ENCODE measurements at places on chromosomes 7 and 10.

DNA sequence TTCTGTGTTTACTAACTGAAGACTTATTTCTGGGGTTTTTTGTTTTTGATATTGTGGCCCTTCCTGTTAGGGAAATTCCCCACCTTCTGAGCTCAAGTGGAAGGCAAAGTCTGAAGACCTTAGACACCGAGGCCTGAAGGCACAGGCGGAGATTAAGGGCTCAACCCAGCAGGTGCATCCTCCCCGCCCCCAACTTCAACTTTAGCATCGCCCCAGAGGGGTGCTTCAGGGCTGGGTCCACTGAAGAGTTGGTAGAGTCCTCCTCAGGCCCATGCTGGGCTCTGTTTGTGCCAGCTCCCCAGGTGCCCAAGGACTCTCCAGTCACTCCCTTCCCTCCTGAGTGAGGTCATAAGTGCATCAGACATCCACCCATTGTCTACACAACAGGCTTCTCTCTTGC lies 9.4 kb upstream of the PPIA start:
- DNase-seq: no peak

- no peak for DNase-seq
These were observed 175.2 kb downstream of the NSUN6 start for GRCh38 chr10:18476076-18476647.

GRCh38 chr7:7272294-7272693 lies 90.0 kb downstream of the C1GALT1 start:
- DNase-seq: no peak

- no peak for DNase-seq
These were observed 416.2 kb upstream of the GHITM start for GRCh38 chr10:83723080-83723479.

DNA sequence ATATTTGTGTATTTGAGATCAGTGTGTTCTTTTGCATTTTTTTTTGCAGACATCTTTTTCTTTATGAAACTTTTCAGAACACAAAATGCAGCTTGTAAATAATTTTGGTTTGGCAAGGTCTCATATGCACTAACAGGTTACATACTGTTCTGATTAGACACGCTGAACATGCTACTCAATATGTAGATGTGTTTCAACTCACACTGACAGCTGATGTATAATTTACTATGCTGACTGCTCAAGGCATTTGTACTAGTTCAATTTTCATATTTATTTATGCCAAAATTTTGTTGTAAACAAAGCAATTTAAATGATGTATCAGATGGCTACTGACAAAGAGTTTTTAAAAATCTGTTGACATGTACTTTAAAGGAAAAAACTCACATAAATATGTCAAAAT lies 123.8 kb downstream of the TFEC start:
- DNase-seq: no peak

GRCh38 chr7:136585954-136586670 lies 282.3 kb upstream of the CHRM2 start:
- no peak for DNase-seq

- no peak for DNase-seq
These were observed 103.9 kb downstream of the GATA3 start for GRCh38 chr10:8158193-8159071.

DNA sequence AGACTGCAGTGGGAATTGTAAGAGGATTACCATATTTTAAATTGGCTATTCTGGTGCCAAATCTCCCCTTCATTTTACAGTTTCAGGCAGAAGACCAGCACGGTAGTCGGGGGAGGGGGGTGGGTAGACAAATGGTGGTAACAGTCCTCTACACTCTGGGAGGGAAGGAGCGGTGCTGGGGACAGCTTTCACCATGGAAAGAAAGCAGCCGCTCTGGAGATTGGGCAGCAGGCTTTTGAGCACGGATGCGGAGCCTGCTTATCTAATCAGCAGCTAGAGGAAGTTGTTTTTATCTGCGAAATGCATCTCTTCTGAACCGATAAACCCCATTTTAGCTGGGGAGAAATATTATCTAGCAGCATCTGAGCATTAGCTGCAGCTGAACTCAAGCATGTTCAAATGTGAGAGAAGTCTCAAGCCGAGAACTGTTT lies 28.7 kb downstream of the IKZF1 start:
- DNase-seq: no peak

DNA sequence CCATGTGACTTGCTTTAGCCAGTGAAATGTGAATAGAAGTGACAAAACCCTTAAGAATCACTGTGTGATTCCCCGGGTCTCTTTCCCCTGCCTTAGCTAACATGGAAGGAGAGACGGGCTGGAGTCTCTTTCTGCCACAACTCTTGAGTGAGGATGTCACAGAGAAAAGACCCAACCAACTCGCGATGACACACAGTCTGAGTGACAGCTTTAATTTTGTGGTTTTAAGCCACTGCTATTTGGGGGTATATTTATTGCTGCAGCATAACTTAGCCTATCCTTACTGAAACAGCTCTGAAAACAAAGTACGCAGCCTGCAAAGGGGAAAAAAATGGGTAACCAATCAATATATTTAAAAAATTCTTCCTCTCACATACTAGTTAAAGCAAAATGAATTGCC lies 319.4 kb downstream of the CALN1 start:
- DNase-seq: no peak

DNA sequence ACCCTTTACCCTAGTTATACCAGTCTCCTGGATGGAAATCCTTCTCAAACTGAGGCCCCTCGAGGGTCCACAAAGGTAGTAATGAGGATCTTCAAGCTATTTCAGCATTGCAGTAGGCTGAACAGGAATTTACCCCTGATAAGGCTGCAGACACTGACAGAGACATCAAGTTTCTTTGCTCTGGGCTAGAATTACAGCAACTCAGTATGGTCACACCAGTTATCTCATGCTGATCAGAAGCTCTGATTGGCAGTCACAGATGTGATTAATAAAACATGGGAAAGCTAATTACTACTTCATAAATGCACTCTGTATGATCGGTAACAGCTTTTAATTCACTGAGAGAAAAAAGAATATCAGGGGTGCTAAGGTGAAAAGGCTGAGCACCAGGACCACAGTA lies 30.6 kb downstream of the FAM204A start:
- DNase-seq: no peak

- no peak for DNase-seq
These were observed 26.1 kb upstream of the MRC1 start for GRCh38 chr10:17782921-17783665.

GRCh38 chr7:16098058-16098457 lies 323.3 kb downstream of the CRPPA start:
- no peak for DNase-seq

DNA sequence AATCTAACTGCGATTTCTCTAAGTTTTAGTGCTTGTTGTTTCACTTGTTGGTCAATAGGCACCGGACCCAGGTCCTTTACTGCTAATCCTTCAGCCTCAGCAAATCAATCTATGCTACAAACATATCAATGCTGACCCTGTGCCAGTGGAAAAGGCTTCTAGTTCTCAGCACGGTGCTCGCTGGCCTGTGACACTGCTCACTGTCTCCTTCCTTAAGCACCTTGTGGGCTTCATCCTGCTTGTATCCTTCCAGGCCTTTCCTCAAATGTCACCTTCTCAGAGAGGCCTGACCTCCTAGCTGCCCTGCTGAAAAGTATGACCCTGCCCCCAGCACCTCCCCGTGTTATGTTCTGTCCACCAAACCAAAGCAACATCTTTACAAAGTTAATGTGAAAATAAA lies 201.2 kb upstream of the FRMD4A start:
- no peak for DNase-seq

DNA sequence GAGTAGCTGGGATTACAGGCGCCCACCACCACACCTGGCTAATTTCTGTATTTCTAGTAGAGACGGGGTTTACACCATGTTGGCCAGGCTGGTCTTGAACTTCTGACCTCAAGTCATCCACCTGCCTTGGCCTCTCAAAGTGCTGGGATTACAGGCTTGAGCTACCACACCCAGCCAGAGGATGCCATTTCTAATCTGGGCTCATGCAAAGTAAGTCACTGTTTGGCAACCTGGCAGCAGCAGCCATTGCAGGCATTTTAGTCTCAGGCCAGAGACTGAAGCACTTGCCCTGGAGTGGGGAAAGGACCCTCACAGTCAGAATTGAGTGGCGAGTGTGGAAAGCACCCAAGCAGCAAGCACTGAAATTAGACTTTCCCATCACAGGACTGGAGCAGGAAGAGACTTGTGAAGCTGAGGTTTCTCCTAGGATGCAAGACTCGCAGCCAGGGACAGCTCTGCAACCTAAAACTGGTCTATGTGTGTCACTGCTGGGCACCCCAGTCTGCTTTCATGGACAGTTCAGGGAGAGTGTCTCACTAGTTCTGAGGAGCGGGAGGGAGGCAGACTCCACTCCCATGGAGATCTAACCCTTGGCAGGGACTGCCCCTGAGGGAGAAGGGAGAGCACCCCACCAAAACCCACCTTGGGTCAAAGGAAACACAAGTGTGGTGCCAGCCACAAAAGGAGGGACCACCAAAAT lies 27.6 kb downstream of the SNX13 start:
- DNase-seq: no peak

- no peak for DNase-seq
These were observed 3.5 kb upstream of the ARL4A start for GRCh38 chr7:12683678-12684585.

DNA sequence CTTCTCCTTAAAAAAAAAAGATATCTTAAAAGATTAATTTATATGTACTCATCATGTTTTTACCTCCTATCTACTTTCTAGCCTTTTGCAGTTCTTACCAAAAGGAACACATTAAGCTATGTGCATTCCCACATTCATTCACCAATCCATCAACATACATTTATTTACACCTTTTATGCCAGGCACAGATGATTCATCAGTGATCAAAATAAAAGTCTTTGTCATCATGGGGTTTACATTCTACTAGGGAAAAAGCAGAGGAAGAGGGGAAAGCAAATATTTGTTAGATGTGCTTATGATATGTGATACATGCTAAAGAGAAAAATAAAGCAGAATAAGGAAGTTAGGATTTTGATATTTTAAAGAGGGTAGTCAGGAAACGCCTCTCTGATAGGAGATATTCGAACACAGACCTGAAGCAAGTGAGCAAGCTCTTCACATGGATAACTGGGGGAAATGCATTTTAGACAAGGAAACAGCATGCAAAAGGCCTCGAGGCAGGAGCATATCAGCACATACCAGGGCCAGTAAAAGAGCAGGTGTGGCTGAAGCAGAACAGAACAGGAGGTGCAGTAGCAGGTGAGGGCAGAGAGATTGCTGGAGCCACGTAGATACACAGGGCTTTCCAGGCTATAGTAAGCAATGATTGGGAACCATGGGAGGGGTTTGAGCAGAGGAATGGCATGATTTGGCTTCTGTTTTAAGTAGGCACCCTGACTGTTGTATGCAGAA lies 67.4 kb downstream of the REEP3 start:
- peak; percentile 25 for DNase-seq

- DNase-seq: no peak
These were observed 6.5 kb downstream of the CBX3 start for GRCh38 chr7:26208040-26208439.

DNA sequence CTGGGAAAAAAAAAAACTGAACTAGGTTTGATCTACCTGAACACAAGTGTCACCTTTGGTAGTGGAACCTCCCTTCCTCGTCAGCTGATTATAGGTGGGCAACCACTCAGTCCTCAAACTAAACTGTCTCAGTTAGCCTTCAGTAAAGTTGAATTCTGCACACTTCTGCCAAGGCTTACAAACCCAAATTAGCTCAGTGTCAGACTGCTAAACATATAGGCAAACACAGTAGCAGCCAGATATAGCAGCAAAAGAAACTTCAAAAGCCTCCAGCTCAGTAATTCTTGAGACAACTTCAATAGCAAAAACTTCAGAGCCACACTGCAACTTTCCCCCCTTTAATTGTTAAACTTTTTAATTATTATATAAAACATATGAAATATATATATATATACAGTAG lies 956.9 kb downstream of the XPNPEP1 start:
- DNase-seq: no peak

GRCh38 chr7:130867039-130867438 lies 133.0 kb upstream of the KLF14 start:
- DNase-seq: no peak

- DNase-seq: no peak
These were observed 79.5 kb upstream of the FAM133B start for GRCh38 chr7:92669616-92670165.

- no peak for DNase-seq
These were observed 109.8 kb upstream of the NOBOX start for GRCh38 chr7:144513334-144513733.

- DNase-seq: no peak
These were observed 81.6 kb downstream of the EVX1 start for GRCh38 chr7:27324246-27324645.

GRCh38 chr7:33130184-33130583 lies 820 bp downstream of the BBS9 start:
- no peak for DNase-seq

GRCh38 chr7:159253657-159254056 lies 109.0 kb upstream of the VIPR2 start:
- no peak for DNase-seq

DNA sequence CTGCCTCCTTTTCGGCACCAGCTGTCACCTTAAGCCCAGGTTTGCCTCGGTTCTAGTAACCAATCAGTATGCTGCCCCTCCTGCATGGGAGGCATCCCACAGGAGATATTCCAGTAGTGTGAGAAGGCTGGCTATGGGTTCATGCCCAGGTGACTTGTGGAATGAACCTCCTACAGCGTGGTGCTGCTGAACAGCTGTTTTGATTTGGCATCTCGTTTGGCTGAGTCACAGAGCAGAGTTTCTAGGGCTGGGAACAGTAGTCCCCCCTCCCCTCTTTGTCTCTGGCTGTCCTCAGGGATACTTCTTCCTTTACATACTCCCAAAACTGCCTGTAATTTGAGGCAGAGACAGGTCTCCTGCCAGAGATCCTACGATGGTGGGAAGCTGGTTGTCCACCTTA lies 16.1 kb downstream of the R3HCC1L start:
- no peak for DNase-seq

GRCh38 chr10:9452056-9452455 lies 1397.6 kb downstream of the GATA3 start:
- DNase-seq: no peak

- no peak for DNase-seq
These were observed 145.1 kb upstream of the TMEM106B start for GRCh38 chr7:12066004-12066403.

- DNase-seq: no peak
These were observed 161.5 kb upstream of the PFKP start for GRCh38 chr10:2905851-2906250.

DNA sequence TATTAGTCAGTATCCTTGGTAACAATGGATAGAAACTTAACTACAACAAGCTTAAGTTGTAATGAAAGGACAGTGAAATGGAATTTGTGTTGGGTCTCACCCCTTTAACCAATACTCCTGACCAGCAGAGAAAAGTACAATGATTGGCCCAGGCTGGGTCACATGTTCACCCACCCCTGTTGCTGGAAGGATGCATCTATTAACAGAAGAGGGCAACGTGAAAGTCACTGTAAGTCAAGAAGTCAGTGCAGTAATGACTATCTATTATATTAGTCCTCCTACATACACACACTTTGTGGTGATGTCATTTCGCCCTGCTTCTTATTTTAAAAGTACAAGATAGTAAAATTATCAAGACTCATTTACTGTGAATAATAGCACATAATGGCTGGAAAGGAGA lies 16.2 kb downstream of the PNLIPRP2 start:
- DNase-seq: no peak

- DNase-seq: no peak
These were observed 772.2 kb upstream of the C7orf33 start for GRCh38 chr7:147818317-147818716.

- no peak for DNase-seq
These were observed 875.5 kb upstream of the SORCS1 start for GRCh38 chr10:108039821-108040584.

All from NCI-H2029 treated with DMSO at 0.1 percent for 48 hours (cell line).